ENCODE measurements at places on chromosomes 7 and 10.

DNA sequence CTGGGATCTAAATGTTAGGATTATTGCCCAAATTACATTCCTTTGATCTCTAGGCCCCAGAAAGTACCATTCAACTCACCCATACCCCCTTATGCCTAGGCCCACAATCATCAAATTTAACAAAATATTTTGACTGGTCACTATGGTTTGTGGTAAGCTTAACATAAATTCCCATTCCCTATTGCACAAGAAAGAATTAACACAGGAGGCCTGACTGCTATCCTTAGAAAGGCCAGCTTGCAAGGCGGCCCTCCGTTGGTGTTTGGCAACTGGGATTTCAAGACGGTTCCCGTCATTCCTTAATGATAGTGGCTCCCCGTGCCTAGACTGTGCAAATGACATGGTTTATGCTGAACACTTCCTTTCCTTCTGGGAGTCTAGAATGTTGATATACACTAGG is 29.6 kb downstream of the ARHGAP21 start:
- no peak for DNase-seq

DNA sequence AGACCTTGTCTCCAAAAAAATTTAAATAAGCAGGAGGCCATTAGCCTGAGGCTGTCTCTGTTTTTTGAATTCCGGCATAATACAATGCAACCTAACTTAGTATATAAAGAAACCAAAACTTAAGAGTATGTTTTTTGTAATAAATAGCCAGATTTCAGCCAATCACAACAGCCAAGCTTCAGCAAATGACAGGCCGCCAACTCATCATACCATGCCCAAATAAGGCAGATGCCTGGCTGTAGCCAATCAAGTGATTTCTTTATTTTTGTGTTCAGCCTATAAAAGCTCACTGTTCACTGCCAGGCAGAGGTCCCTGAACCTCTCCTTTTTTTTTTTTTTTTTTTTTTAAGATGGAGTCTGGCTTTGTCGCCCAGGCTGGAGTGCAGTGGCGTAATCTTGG is 12.7 kb upstream of the PURB start:
- DNase-seq = no peak

GRCh38 chr7:12456506-12456905 is 52.8 kb upstream of the VWDE start:
- no peak for DNase-seq

DNA sequence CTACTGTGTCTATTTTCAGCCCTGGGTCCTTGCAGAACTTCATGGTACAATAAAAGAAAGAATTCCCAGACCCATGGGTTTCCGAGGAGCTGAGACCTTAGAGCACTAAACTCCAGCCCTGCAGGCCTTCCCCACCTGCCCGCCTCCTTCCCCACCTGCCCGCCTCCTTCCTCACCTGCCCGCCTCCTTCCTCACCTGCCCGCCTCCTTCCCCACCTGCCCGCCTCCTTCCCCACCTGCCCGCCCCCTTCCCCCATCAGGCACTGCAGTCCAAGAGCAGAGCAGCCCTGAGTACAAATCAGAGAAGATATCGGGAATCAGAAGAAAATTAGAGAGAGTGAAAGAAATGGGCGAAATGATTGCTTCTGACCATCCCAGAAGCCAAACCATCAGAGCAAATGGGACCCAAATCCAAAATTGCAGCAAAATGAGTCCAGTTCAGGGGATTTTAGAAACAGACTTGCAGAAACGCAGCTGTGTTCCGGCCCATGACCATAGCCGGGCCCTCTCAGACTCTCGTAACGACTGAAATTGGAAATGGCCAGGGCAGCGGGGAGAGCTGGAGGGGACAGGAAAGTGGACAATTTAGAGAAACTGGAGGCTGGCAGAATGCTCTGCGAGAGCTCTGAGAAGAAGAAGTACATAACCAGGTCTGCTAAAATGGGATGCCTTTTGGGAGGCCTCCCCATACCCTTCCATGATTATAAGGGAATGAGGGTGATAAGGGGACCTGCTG is 568.4 kb downstream of the TCERG1L start:
- DNase-seq = no peak

DNA sequence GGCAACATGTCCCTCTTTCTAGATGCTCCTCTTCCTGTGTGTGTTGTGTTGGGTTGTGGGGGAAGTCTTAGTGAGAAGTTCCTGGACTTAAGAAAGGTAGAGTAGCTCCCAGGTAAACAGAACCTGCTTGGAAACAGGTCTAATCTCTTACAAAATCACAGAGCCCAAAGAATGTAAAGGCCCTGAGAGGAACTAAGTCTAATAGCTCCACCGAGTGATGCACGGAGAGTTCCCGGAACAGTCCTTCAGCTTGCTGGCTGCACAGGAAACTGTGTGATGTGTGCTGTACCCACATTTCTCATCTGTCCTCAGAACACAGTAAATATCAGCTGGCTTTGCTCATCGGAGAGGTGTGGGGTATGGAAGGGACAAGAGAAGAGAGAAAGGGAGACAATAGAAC is 182.6 kb upstream of the LYZL1 start:
- no peak for DNase-seq

DNA sequence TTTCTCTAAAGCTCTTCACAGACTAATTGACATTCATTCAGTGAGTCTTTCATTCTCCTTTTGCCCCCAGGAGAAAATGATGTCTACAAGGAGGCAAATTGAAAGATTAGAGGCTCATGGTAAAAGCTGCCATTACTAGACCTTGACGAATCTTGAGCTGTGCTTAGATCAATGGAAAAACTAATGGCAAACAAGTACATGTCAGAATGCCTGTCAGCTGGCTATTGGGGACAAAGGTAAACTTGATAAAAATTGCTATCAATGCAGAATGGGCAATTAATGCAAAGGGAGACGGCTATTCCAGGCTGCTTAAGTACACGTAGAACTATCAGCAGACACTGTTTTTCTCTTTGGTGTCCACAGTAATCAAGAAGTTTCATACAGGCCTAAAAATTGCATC is 3.3 kb downstream of the ASAH2 start:
- no peak for DNase-seq

DNA sequence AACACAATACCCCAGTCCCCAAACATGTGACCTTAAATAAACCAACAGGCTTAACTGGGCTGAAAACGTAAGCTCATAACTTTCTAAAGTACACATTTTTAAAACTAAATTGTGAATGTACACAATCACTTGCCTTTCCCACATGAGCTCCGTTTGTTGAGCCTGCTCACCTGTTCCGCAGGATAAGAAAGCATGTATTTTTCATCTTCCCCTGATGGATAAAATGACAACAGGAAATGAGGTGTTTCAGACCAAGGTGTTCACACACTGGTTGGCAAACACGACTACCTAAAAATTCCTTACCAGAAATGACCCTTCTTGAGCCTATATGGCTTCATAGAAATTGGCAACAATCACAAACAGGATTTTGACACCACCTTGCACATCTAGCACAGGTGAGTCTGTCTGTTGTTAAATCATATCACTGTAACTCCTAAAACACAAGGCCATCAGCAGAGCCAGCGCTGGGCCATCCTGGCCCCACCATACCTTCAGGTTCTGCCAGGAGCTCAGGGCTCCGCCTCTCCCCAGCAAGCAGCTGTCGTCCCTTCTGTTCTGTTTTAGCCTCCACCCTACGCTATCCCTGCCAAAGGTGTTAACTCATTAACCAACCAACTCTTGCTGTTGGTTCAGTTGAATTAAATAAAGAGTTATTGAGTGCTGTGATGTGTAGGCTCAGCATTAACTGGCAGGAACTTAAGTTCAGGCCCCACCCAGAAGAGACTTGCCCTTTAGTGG is 73.6 kb upstream of the RNF32 start:
- no peak for DNase-seq

GRCh38 chr7:8581842-8582241 is 148.4 kb downstream of the NXPH1 start:
- no peak for DNase-seq

DNA sequence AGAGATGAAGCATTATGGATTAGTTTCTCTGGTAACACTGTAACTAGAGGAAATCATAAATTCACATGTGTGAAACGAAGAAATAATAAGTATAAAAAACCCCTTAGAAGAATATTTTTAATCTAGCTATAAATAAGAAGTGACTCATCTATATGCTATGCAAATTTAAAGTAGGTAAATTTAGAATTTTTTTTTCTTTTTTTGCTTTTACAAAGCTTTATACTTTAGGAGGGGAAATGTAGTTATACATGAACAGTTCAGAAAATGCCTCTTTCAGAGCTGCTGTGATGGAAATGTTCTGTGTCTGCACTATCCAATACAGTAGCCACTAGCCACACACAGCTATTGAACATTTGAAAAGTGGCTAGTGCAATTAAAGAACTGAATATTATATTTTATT is 87.3 kb downstream of the REEP3 start:
- DNase-seq = no peak

- DNase-seq = no peak
Observed at GRCh38 chr10:128422190-128422589, 296.0 kb upstream of the MKI67 start.

DNA sequence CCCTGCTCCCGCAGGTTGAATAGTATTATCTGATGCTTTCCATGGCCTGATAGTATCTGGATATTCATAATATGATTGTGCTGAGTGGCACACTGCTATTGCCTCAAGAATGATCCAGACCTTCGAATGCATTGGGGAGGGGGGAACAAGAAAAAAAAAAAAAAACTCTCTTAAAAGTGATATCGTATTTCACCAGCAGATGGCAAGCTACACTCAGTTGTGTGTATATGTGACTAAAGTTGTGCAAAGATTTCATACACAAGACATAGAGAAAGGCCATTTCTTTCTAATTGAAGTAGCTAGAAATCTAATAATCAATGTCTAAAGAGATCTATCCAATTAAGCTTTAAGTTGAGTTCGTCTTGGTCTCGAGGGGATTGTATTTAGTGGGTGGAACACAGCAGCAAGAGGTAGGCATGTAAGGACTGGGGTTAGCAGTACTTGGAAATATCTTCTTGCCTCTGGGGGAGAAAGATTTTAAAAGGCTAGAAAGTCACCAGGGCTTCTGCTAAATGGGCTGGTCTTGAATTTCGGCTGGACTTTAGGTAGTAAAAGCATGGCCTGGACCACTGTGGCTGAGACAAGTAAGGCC is 15.3 kb downstream of the SFRP4 start:
- no peak for DNase-seq

DNA sequence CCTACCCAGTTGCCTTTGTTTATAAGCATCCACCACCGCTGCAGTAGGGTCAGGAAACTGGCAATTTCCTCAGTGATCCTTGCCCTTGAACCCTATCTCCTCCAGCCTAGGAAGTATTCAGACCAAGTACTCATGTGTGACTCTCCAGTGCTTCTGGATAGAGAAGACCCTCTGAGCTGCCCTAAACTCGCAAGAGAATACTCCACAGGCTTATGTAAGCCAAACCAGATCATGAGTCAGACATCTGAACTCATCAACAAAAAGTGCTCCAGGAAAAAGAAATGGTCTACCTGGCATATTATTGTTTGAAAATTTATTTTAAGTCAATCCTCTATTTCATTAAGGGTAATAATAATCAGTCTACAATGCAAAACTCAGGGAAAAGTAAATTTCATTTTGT is 101.3 kb downstream of the KAT6B start:
- DNase-seq = no peak

GRCh38 chr10:96646301-96646700 is 59.5 kb upstream of the TM9SF3 start:
- no peak for DNase-seq

GRCh38 chr7:19117870-19118608 is 603 bp upstream of the TWIST1 start:
- DNase-seq = no peak

All from NCI-H1930 (cell line).